Activated T-helper 2 cell treated with anti-CD3 and anti-CD28 coated beads, Interferon-gamma antibody, Interleukin-2, Interleukin-4, amounts not matched to agents 10 μg/mL and 5 μg/mL and 100 μg/mL, durations not matched to agents 14 hours and 24 hours and 36 hours (primary cell): ENCODE measurements at places on chromosomes 5 and 9. TPM values are rescaled to one million over a fixed set of nuclear protein-coding genes. Genes with fewer than 3 reads are reported as not detected.

TSSK1B gene
- total RNA-seq: not detected in 2 replicates

BAAT gene
- not detected in 2 replicates for total RNA-seq

SLC25A46 gene
- 44.0 and 44.8 TPM in 2 replicates for total RNA-seq

RASGEF1C gene
- not detected in 2 replicates for total RNA-seq

UTP15 gene
- total RNA-seq: 46.0 and 47.0 TPM in 2 replicates

DDX4 gene
- 0.09 TPM in 1 of 2 replicates, not detected in the other for total RNA-seq

GRCh38 chr5:169958278-169958677 is 22.0 kb downstream of the INSYN2B start:
- H3K4me1 ChIP-seq: no peaks in the 10 kb centered on the region
- no peak overlapping the region for H3K27ac ChIP-seq

DNA sequence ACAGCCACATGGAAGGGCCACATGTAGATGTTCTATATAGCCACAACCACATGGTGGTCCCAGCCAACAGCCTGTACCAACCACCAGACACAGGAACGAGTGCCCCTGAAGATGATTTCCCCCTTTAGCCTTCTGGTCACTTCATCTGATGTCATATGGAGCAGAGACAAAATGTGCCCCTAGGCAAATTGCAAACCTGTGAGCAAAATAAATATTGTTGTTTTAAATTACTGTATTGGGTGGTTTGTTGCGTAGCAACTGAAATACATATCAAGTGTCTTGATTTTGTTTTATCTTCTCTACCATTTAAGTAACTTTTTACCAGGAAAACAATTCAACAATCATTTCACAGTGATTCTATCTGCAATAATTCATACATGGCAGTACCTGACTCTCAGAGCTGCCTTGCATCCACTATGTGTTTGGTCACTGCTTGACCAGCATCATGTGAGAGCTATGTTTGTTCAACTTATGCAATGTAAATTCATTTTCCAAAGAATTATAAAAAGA is 142.5 kb upstream of the VLDLR start:
- no peaks in the 10 kb centered on the region for H3K36me3 ChIP-seq
- H3K4me3 ChIP-seq: no peak overlapping the region
- H3K4me1 ChIP-seq: no peaks in the 10 kb centered on the region
- DNase-seq: no peak

GRCh38 chr5:20469390-20469789 is 481.4 kb upstream of the CDH18 start:
- H3K27me3 ChIP-seq: no peaks in the 10 kb centered on the region
- H3K27ac ChIP-seq: no peak overlapping the region
- no peak for DNase-seq
- H3K4me1 ChIP-seq: no peaks in the 10 kb centered on the region
- H3K4me3 ChIP-seq: no peak overlapping the region

- peaks cover 14% of the 10 kb centered on the region for H3K27me3 ChIP-seq
- peaks cover 16% of the 10 kb centered on the region for H3K4me1 ChIP-seq
- peaks cover 7% of the 10 kb centered on the region for H3K36me3 ChIP-seq
- peak overlapping the region; percentile 89 for H3K4me3 ChIP-seq
Measured at GRCh38 chr5:134524272-134524825, 1.1 kb upstream of the JADE2 start.

DNA sequence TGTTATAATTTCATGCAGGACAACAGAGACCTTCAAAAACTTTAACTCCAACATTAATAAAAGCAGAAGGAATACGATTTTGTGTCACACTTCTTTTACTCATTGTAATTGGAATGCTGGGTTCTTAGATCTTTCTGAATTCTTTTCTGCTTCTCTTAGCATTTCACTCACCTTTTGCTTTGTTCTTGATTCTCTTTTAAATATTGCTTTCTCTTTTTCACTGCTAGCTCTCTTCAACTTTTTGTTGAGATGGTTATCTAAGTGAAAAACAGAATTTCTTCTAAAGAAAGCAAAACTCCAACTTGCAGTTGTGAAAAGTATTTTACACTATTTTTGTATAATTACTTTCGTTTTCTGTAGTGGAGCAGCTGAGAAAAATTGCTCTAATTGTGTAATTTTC is 212.6 kb upstream of the KIF2A start:
- peaks cover 3% of the 10 kb centered on the region for H3K27me3 ChIP-seq
- H3K27ac ChIP-seq: no peak overlapping the region

DNA sequence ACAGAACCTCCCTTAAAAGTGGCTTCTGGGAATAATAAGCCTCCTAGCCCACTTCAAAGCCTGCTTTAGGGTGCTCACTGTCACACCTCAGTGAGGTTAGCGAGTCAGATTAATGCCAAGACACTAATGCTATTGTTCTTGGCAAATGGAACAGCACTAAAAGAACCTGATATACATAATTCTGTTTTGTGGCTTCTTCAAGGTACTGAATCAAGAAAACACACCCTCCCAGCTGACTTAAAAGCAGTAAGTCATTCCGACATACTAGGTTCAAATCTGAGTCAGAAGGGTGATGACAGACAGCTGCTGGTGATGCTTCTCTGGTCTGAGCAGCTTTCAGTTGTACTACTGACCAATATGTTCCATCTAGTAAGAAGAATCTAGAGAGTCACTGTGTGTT is 121.6 kb downstream of the OXCT1 start:
- H3K27ac ChIP-seq: peak overlapping the region; percentile 66
- H3K4me1 ChIP-seq: peaks cover 25% of the 10 kb centered on the region
- no peak overlapping the region for H3K4me3 ChIP-seq
- peaks cover 30% of the 10 kb centered on the region for H3K36me3 ChIP-seq
- no peaks in the 10 kb centered on the region for H3K27me3 ChIP-seq

DNA sequence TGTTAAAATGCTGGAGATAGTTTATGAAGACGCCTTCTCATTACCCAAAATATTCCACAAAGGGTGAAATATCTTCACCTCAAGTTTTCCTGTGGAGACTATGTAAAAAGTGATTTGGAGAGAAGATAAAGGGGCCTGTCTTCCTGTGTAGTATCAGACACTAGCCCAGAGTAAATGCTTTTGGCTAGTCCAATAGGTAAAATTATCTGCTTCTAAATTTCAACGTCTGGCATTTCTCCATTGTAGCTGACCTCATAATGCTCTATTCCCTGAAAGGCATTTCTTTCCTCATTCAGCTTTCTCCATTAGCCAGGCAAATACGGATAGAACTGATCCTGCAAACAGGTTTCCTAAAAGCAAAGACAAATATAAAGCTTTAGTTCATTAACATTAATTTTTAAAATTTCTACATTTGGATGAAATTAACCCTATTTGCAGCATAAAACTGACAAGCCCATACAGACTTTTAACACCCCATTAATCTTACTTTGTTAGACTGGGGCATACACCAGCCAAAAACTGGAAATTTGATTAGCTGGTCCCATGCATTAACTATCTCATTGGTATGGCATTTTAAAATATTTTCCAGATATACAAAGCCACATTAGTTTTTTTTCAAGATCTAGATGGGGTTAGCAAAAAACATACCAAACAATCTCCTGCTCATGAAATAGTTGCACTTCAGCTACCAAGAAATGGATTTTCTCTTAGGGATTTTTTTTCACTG is 548.8 kb downstream of the EFNA5 start:
- no peaks in the 10 kb centered on the region for H3K4me1 ChIP-seq
- no peak for DNase-seq
- no peak overlapping the region for H3K4me3 ChIP-seq
- H3K27me3 ChIP-seq: no peaks in the 10 kb centered on the region
- H3K27ac ChIP-seq: no peak overlapping the region

DNA sequence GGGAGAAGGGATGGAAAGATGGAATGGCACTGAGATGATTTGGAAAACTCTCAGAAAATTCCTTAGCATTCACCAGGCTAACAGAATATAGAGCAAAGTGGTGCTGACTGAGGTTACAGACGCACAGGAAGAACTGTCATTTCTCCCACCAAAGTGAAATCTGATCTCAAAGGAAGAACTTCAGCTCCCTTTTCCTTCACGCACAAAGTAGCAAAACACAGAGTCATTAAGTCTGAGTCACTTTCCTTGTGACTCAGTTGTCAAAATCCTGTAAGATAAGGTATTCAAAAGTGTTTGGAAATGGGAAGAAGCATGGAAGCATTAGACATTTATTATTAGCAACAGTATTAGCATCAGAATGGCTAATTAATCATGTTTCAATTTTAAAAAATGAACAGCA is 11.7 kb downstream of the MPDZ start:
- H3K36me3 ChIP-seq: no peaks in the 10 kb centered on the region
- H3K4me1 ChIP-seq: no peaks in the 10 kb centered on the region
- no peak for DNase-seq
- no peak overlapping the region for H3K4me3 ChIP-seq
- no peak overlapping the region for H3K27ac ChIP-seq
- no peaks in the 10 kb centered on the region for H3K27me3 ChIP-seq

- no peak overlapping the region for H3K27ac ChIP-seq
- no peaks in the 10 kb centered on the region for H3K27me3 ChIP-seq
- no peaks in the 10 kb centered on the region for H3K4me1 ChIP-seq
- H3K4me3 ChIP-seq: no peak overlapping the region
Measured at GRCh38 chr9:133943781-133944745, 48.1 kb downstream of the VAV2 start.

DNA sequence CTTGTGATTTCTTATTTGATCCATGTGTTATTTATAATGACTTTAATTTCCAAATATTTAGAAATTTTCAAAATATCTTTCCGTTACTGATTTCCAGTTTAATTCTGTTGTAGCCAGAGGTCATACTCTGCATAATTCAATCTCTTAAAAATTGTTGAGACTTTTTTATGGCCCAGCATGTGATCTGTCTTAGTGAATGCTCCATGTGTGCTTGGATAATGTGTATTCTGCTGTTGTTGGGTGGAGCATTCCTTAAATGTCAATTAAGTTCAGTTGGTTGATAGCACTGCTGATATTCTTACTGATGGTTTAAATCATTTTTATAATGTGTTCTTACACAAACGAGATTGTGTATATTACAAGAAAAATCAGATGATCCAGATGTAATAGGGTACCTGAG is 180.8 kb downstream of the RGS3 start:
- no peaks in the 10 kb centered on the region for H3K36me3 ChIP-seq
- H3K27me3 ChIP-seq: peaks cover 22% of the 10 kb centered on the region
- no peak overlapping the region for H3K27ac ChIP-seq
- H3K4me3 ChIP-seq: no peak overlapping the region
- no peaks in the 10 kb centered on the region for H3K4me1 ChIP-seq
- DNase-seq: no peak

DNA sequence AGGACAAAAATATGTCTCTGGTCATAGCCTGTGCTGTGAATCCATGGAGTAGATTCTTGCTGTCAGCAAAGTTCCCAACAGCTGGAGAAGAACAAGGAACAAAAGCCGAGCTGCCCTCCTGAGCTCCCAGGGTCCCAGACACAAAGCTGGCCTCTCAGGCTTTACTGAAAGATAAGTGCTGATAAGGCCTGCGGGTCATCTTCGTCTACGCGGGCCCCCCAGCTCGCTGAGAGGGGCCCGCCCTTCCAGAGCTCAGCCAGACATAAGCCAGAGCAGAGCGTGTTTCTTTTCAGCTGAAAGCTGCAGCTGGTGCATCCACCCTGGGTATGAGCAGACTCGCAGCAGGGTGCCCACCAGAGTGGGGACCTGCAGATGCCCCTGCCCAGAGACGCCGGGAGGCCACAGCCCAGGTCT is 84.7 kb downstream of the HSD17B3 start:
- H3K4me1 ChIP-seq: peaks cover 13% of the 10 kb centered on the region
- no peaks in the 10 kb centered on the region for H3K36me3 ChIP-seq
- no peak for DNase-seq
- H3K4me3 ChIP-seq: peak overlapping the region; percentile 56

GRCh38 chr5:10259899-10260298 is 9.8 kb downstream of the CCT5 start:
- H3K27me3 ChIP-seq: no peaks in the 10 kb centered on the region
- H3K4me1 ChIP-seq: peaks cover 19% of the 10 kb centered on the region
- H3K27ac ChIP-seq: no peak overlapping the region
- DNase-seq: no peak
- no peak overlapping the region for H3K4me3 ChIP-seq

GRCh38 chr9:68947842-68948569 is 65.9 kb downstream of the PRKACG start:
- H3K27ac ChIP-seq: peak overlapping the region; percentile 83
- H3K36me3 ChIP-seq: peaks cover 69% of the 10 kb centered on the region
- H3K4me1 ChIP-seq: peaks cover 77% of the 10 kb centered on the region
- no peak for DNase-seq
- no peaks in the 10 kb centered on the region for H3K27me3 ChIP-seq

- H3K36me3 ChIP-seq: no peaks in the 10 kb centered on the region
- no peak for DNase-seq
- H3K4me3 ChIP-seq: no peak overlapping the region
- no peaks in the 10 kb centered on the region for H3K4me1 ChIP-seq
- H3K27me3 ChIP-seq: no peaks in the 10 kb centered on the region
Measured at GRCh38 chr9:70587201-70587600, 172.7 kb upstream of the KLF9 start.

DNA sequence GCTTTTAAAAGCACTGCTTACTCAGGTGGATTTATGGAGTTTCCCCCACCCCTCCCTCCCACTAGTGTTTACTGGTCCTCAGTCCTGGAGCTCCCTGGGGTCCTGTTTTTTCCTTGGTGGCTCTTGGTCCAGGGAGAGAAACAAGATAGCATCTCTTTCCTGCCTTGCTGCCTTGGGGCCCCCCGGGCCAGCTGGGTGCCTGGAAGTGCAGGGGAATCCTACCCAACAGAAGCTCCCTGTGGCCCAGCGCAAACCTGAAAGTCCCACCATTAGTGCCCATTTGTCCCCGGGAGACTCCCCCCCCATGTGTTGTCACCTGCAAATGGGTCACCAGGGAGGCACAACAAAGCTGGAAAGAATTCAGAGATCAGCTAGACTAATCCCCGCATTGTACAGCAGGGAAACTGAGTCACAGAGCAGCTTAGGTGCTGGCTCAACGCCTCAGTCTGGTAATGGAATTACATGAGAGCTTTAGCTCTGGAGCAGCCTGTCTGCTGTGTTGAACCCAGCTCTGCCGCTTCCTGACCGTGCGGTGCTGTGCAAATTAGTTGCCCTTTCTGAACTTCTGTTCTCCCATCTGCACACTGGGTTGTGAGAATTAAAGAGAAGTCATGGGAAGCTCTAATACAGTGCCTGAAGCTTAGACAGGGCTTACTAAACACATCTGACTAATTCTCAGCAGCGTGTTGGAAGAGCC is 38.2 kb downstream of the DAB2IP start:
- no peak overlapping the region for H3K27ac ChIP-seq
- no peak overlapping the region for H3K4me3 ChIP-seq
- H3K27me3 ChIP-seq: peaks cover 8% of the 10 kb centered on the region
- H3K4me1 ChIP-seq: no peaks in the 10 kb centered on the region
- no peak for DNase-seq
- H3K36me3 ChIP-seq: no peaks in the 10 kb centered on the region
